ENCODE measurements at places on chromosomes 11 and 22.

- no peak for DNase-seq
Measured at GRCh38 chr22:49367041-49367697, 460.5 kb downstream of the BRD1 start.

DNA sequence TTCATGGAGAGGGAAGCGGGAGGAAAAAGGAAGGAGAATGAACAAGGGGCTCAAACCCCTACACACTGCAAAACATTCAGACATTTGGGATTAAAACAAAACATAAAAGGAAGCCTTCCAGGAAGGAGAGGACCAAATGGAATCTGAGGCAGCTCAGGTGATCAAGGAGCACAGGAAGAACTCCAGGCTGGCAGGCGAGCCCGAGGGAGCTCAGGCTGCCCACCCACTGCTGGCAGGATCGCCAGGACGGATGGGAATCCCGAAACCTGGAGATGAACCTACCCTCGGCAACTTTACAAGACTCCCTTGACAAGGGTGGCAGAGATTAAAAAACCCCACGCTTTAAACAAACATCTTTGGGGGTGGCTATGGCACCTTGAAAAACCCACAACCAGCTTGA, 5.0 kb upstream of the PYGM start:
- no peak for DNase-seq

DNA sequence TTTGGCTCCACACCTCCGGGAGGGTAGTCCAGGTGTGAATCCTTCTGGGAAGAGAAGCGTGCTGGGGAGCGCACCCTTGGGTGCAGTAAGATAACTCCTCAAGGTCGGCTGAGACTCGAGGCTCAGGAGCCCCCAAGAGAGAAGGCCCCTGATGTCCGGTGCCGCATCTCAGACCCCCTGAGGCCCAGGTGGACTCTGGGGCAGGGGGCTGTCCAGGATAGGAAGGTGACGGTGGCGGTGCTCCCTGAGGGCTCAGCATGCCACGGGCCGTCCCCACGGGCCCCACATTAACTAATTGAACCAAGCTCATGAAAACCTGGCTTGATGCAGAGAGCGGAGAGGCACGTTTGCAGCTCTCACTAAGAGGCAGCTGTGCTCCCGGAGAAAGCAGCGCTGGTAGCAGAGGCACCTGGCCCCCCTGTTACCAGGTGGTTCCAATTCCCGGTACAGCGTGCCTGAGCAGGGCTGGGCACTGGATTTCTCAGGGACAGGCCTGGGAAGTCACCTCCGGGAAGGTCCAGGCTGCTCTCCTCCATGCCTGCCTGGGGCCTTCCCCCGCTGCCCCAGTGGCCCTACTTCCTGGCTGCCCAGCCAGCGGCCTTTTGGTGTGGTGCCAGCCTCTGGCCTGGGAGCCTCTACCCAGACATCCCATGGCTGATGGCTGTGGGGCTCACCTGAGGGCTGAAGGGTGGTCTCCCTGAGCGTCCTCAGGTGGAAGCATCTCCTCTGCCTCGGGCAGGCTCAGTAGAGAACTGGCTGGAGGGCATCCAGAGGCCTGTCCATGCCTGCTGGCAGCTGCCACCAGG, 1.1 kb downstream of the KCNQ1 start:
- DNase-seq: no peak

- no peak for DNase-seq
Measured at GRCh38 chr22:19756288-19757128, 4.1 kb upstream of the TBX1 start.

- no peak for DNase-seq
Measured at GRCh38 chr22:50630376-50630775, 2.4 kb upstream of the ARSA start.

DNA sequence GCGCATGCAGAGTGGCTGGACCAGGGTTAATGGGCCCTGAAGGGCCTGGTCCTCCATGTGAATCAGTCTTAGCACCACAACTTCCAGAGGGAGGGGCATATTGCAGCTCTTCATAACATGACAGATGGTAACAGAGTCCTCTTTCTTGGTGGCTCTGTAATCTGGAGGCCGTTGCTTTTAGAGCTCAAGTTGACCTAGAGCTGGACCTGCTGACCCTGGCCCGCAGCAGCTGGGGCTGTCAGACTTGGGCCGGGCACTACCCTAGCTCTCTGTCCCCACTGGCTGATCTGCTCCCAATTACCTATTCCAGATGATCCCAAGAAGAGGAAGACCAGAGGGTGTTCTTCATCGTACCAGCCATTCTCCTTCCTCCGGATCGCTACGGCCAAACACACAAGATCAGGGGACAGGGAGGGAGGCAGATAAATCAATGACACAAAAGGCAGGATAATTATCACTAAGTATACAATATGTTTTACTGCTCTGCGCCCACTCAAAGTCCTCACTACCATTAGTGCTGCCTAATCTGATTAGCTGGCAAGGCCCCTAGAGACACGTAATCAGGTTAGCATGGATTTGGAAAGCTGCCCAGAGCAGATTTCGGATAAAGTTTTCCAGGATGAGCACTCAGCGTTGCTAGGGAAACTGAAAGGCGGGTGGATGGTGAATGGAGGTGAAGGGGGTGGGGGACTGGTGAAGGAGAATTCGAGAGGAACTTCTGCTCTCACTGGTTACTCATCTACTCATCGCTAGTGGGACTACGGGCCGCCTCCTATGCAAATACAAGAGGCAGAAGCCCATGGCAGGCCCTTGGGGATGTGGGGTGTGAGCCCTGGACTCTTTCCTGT, 64.5 kb upstream of the PHOX2A start:
- DNase-seq: no peak

DNA sequence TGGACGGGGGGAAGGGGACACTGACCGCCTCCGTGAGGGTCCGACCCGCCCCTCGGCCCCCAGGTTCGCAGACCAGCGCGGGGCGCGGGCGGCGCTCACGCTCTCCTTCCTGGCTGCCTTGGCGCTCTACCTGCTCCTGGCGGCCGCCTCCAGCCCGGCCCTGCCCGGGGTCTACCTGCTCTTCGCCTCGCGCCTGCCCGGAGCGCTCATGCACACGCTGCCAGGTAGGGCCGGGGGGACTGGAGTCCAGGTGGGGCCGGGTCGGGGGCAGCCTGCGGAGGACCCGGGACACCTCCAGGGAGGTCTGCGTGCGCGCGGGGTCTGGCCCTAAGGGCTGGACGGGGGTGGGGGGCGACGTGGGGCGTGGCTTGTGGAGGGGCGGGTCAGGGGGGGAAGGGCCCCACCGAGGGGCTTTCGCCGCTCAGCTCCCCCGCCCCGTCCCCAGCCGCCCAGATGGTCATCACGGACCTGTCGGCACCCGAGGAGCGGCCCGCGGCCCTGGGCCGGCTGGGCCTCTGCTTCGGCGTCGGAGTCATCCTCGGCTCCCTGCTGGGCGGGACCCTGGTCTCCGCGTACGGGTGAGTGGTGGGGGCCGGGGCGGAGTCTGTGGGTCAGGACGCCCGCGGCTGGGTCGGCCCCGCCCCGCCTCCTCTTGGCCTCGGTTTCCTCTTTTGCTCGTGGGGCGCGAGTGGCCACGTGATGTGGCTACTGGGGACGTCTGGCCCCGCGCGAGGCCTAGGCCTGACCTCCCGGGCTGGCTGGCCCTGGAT, 19.9 kb downstream of the PHLDA2 start:
- no peak for DNase-seq

Measured in right renal pelvis (tissue), 4 donors.